SHP77 (cell line): ENCODE measurements at places on chromosomes 7 and 10.

- no peak for DNase-seq
Observed at GRCh38 chr10:44571701-44572100, 186.8 kb upstream of the CXCL12 start.

GRCh38 chr10:76281659-76282058 lies 850.2 kb downstream of the LRMDA start:
- no peak for DNase-seq

DNA sequence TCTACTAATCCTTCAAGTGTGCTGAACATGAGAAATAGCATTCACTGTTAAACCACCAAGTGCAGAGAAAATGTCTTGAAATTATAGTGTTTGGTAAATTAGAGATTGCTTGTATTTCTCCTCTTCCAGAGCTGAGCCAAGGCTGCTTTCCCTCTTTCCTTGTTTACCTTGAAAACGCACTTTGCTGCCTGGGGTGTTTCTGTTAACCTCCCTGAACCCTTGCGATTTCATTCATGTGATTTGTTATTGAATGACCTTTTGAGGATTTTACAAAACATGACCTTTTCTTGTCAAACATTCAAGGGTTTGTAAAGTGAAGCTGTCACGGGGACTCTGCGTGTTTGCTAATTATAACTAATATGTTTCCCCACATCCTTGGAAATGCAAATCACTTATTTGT lies 169.4 kb downstream of the LRMDA start:
- no peak for DNase-seq

GRCh38 chr10:80077869-80078447 lies 507 bp upstream of the TMEM254 start:
- DNase-seq: no peak

GRCh38 chr10:117964536-117964935 lies 82.2 kb downstream of the RAB11FIP2 start:
- DNase-seq: no peak

DNA sequence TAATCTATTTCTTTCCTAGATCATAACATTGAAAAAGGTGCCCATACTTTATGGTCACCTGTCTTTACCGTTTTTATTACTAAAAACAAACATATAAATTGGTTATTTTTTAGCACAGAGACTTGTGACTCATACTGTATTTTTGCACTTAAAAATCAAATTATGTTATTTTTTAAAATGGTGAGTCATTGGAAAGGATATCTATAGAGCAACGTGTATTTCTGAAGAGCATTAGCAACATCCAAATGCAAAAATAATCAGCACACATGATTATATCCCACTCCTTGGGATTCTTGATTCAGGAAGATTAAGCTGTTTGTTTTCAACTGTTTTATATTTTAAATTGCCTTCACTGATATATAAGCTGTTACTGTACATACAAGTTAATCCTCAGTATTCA lies 40.7 kb upstream of the FMC1 start:
- no peak for DNase-seq

- no peak for DNase-seq
Observed at GRCh38 chr10:132907821-132908620, 34.3 kb downstream of the CFAP46 start.

DNA sequence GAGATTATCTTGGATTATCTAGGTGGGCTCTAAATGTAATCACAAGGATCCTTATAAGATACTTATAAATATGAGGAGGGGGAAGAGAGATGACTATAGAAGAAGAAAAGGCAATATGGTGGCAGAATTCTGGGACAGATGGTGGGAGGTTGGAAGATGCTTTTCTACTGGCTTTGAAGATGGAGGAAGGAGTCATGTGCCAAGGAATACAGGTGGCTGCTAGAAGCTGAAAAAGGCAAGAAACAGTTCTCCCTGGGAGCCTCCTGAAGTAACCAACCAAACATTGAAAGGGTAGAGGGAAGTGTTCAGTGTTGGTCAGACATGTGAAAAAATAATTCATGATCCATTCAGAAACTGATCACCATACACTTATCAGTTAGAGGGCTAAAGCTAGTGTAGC lies 213.3 kb downstream of the WDR11 start:
- DNase-seq: no peak

- no peak for DNase-seq
Observed at GRCh38 chr7:25075459-25075858, 49.6 kb downstream of the CYCS start.

DNA sequence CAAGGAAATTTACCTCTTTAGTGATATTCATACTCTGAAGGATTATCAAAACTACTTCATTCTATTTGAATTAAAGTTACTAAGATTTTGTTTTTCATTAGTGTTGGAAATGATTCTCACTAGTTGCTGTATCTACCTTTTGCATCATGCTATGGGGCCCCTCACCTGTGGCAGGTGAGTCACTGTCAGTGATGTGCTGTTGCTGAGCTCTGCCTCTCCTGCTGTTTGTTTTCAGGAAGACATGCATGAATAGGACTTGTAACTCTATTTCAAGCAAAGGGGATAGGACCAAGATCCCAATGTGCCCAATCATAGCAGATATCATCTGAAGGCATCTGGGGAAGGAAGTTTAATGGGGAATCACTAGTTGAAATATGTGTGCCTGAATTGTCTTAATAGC lies 57.4 kb upstream of the AGR3 start:
- DNase-seq: no peak

- DNase-seq: no peak
Observed at GRCh38 chr7:140312141-140312846, 86.0 kb downstream of the SLC37A3 start.

GRCh38 chr10:86162696-86163400 lies 203.7 kb downstream of the GRID1 start:
- no peak for DNase-seq

DNA sequence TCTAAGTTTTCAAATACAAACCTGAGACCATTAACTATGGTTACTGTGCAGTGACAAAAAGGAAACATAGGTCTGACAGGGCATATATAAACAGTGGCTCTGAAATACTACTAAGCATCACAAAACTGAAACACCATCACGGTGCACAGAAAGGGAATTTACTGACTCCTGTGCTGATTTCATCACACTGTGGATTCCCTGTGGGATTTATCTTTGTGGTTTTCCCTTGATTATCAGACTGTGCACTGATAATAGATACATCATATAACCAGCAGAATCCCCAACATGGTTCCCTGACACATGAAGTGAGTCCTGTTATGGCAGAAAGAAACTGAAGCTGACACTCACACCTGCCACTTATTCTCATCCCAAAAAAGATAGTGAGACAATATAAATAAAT lies 676.3 kb upstream of the KCND2 start:
- no peak for DNase-seq

- no peak for DNase-seq
Observed at GRCh38 chr7:153891990-153892389, 160.2 kb upstream of the DPP6 start.

DNA sequence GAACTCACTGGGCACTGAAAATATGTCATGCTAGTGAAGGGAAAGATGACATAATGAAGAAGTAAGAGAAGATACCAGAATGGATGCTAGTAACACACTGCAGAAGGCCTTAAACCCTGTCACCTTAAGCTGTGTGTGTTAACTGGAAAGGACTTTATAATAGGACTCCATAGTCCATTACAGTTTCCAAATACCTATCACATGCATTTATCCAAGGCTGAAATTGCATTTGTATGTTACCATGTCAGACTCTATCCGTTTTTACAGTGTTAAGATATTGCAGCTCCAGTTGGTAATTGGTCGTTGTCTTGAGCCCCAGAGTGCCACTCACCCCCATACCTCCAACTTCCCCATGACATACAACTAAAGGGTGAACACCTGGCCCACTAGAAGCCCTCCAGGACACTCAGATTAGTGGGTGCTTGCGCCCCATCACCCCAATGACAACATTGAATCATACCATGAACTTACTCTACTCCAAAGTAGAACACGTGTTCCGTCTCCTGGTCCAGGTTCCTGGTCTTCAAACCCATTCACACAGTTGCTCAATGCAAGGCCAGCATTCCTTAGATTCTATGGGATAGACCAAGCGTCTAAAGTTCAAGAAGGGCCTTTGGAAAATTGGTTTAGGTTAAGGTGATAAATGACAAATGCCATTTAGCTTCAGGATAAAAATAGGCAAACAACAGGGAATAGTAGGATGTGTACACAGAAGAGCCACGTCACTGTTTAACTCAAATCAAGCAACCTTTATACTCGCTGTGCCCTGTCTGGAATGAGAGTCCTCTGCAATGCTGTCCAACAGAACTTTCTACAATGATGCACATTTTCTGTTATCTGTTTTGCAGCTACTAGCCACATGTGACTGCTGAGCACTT lies 2.1 kb upstream of the RAPGEF5 start:
- DNase-seq: no peak

DNA sequence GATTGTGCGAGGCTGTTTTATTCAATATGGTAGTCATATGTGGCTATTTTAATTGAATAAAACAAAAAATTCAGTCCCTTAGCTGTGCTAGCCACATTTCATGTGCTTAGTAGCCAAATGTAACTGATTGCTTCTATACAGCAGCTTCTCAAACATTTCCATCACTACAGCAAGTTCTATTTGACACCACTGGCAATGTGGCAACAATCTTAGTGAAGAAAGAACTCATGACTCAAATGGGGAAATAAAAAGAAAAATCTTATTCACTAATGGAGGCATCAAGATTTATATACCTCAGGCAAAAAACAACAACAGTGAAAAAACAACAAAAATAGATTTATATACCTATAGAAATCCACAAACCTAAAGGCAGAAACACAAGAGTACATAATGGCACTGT lies 17.9 kb downstream of the SEM1 start:
- DNase-seq: no peak

DNA sequence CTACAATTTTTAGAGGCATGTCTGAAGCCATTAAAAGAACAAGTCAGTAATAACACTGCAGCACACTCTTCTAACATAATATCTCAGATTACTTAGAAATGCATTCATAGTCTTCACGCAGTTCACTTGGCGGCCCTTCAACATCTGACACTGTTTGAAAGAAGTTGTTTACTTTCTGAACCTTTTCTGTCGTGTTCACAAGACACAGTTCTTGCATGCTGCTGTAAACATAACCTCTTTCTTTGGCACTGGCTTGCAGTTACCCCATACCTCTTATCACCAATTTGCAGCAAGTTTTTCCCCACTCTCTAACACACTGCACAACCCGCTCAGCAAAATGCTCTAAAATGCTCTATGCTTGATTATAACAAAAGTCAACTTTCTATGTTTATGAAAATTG lies 12.0 kb downstream of the PIP4K2A start:
- DNase-seq: no peak

GRCh38 chr10:132306864-132307751 lies 642 bp downstream of the STK32C start:
- DNase-seq: peak; percentile 77

GRCh38 chr7:134293002-134293740 lies 23.6 kb downstream of the SLC35B4 start:
- DNase-seq: no peak

- DNase-seq: no peak
Observed at GRCh38 chr7:29598137-29598536, 34.5 kb downstream of the PRR15 start.

- no peak for DNase-seq
Observed at GRCh38 chr7:919114-919442, 35.4 kb downstream of the ADAP1 start.

DNA sequence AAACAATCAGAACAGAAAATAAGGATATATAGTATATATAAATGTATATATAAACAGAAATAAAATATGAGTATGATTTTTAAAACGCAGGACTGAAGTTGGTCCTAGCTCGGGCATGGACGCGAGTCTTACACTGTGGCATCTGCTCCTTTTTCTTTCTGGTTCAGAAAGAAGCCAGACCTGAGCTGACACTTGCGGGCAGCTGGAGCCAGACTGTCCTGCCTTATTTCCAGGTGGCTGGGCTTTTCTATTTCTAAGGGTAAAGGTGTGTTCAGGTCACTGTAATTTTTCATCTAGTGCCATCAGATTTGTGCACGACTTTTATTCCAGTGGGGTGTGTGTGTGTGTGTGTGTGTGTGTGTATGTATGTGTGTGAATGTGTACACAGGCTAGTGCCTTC lies 166.4 kb downstream of the GALNT17 start:
- no peak for DNase-seq

DNA sequence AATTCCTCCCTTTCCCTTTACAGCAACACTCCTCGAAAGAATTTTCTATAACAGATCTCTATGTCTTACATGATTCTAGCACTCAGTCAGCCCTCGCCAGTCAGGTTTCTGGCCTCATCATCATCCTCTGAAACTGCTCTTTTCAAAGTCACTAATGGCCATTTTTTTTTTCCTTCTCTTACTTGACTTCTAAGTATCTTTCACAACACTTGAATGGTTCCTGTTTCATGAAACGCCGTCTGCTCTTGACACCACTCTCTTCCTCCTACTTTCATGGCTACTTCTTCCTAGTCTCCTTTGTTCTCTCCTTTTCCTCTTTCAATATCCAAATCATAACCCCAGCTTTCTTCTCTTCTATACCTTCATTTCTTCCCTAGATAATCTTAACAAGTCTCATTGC lies 100.5 kb upstream of the NRP1 start:
- DNase-seq: no peak

- DNase-seq: no peak
Observed at GRCh38 chr10:47079204-47079580, 168.0 kb downstream of the PTPN20 start.

- no peak for DNase-seq
Observed at GRCh38 chr7:82481499-82482097, 38.0 kb upstream of the CACNA2D1 start.

DNA sequence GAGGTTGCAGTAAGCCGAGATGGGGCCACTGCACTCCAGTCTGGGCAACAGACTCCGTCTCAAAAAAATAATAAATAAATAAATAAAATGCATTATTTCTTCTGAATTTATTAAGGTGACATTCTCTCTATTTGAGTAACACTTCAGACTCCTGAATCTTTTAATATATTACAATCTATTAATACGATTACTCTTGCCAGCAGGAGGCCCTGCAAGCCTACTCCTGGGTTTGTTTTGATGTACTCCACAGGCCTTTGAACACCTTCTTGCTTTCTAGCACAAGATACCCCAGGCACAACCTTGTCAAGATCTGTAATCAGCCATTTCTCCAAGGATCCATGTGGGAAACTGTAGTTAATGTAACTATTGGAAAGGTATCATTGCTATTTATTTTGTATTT lies 63.5 kb downstream of the COBL start:
- no peak for DNase-seq
